Osteocyte (in vitro differentiated cells): ENCODE measurements at places on chromosomes 7 and 10.

DNA sequence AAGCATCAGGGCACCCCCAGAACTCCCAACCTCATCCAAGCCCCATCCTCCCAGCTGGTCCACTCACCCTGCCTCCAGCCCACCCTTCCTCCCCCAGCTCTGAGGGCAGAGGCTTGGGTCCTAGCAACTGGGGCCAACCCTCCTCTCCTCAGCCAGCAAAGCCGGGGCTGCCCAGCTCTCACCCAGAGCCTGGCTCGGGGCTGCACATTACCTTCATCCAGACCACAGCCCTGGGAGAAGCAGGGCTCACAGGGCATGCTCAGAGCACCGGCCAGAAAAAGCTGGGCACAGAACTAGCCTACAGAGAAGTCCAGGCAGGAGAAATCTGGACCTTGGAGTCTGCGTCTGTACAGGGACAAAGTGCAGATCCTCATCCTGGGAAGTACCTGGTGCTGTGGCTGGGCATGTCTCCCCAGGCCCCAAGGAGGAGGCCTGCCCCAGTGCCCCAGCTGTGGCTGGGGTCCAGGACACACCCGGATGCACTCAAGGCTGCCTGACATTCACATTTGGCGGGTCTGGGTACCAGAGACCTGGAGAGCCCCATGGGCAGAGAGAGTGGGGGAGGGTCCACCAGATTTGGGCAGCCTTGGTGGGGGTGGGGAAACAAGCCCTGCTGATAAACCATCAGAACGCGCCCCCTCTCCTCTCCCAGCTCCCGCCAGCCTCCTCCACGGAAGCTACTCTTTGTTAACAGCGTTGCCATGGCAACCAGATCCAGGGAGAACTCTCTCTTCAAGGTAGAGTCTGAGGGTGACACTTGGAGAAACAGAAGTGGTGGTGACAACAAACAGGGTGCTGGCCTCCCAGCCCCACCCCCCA lies 5.1 kb downstream of the RASGEF1A start:
- H3K27ac ChIP-seq = no peak overlapping the region
- peaks cover 31% of the 10 kb centered on the region for H3K27me3 ChIP-seq
- no peak overlapping the region for H3K4me3 ChIP-seq
- H3K36me3 ChIP-seq = no peaks in the 10 kb centered on the region
- DNase-seq = peak; percentile 75

DNA sequence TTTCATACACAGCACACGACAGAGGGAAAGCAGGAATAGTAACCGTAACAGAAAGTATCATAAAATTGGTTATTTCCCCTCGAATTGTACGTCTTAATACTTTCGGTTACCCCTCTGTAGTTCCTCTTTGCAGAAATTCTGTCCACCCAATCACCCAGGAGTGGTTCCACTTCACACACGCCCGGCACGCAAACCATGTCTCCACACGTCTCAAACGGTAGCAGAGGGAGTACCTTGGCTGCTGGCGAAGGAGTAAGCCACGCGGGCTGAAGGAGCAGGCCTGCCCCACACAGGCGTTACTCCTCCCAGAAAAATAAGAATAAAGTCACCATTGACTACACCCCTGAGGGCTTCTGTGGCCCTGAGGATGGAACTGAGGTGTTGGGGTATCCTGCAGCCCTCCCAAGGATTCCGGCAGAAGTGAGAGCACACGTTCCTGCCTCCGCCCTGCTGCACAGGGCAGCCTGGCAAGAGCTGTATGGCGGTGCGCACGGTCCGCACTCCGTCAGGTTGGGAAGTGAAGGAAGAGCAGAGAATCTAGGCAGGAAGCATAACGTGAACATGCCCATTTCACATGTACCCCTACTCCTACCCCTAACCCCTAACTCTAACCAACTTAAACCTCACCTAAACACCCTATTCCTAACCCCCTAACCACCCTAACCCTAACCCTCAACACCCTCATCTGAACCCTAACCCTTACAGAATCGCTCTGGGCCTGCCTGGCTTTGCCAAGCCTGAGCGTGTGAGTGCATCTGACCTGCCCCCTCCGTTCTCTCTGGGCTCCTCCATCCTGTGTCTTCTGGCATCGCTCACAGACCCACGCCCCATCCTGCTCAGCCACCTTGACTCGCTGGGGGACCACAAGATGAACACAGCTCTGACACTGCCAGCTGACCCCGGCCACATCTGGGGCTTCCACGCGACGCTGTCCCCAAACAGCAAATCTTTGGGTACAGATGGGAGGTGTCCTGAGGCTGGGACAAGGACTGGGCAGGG lies 18.2 kb downstream of the GPR146 start:
- H3K27ac ChIP-seq = no peak overlapping the region
- no peaks in the 10 kb centered on the region for H3K27me3 ChIP-seq
- peaks cover 2% of the 10 kb centered on the region for H3K36me3 ChIP-seq
- no peak overlapping the region for H3K4me3 ChIP-seq

- DNase-seq = no peak
- H3K36me3 ChIP-seq = no peaks in the 10 kb centered on the region
- H3K4me1 ChIP-seq = no peaks in the 10 kb centered on the region
- H3K4me3 ChIP-seq = no peak overlapping the region
- no peaks in the 10 kb centered on the region for H3K27me3 ChIP-seq
These were observed 102.4 kb upstream of the VWC2 start for GRCh38 chr7:49670991-49671390.

- H3K27me3 ChIP-seq = no peaks in the 10 kb centered on the region
- no peak for DNase-seq
- no peak within 1 kb of the TSS for H3K27ac ChIP-seq
- no peaks in the 10 kb centered on the region for H3K36me3 ChIP-seq
These were observed at the start of gene ZNF727 for GRCh38 chr7:64045301-64046040. TSS of gene ZNF727 (plus strand) at chr7:64045434. CDS start at chr7:64045622, 188 bp downstream.

GRCh38 chr7:120337308-120337907 lies 64.4 kb downstream of the KCND2 start:
- H3K4me1 ChIP-seq = peaks cover 12% of the 10 kb centered on the region
- H3K27ac ChIP-seq = no peak overlapping the region
- DNase-seq = no peak
- no peak overlapping the region for H3K4me3 ChIP-seq
- no peaks in the 10 kb centered on the region for H3K36me3 ChIP-seq
